Activated CD4-positive, alpha-beta T cell treated with anti-CD3 and anti-CD28 coated beads, Interleukin-2, Interleukin-4, amounts not matched to agents 100 ng/mL and 50 ng/mL, durations not matched to agents 16 hours and 8 hours (primary cell): ENCODE measurements at places on chromosomes 12 and 14.

GRCh38 chr12:103830025-103830725 lies 10.9 kb downstream of the NT5DC3 start:
- DNase-seq = no peak

DNA sequence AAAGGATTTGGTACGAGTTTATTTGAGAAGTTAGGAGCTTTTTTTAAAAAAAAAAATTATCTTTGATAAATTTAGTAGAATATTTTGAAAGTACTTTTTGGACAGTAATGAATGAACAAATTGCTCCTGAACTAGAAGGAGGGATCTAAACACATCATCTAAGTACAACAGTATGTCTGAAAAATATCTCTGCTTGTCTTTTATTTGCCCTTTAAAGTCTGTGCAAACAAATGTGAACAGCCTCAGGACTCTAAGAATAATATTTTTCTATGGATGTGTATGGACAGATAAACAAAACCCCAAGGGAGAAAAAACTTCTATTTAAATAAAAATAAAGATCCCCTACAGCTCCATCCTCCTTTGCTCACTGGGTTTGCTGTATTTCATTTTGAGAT lies 19.5 kb downstream of the FBXL14 start:
- no peak for DNase-seq

DNA sequence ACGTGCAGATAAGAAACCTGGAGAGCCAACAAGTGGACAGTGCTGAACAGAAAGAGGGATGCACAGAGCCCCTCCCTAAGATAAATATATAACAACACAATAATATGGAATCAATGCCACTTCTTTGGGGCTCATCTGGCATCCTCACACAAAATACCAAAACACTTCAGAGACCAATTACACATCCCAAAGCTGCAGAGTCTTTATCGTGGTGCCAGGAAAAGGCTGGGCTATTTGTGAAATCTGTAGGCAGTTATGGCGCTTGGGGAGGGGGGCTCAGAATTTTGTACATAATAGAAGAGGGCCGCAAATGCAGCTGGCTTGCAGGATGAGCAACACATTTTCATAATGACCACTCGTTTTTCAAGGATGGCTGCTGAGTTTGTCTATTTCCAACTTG lies 160.4 kb upstream of the NOS1 start:
- no peak for DNase-seq

DNA sequence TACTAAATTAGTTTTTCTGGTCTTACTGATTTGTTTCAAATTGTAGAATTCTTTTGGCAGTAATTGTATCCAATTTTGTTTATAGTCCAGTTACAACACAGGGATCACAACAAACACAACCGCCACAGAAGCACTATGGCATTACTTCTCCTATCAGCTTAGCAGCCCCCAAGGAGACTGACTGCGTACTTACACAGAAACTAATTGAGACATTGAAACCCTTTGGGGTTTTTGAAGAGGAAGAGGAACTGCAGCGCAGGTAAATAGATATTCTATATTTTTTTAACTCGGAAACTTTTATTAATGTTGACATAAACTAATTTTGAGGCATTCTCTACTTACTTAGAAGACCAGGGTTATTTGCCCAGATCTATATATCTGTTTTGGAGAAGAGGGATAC lies 17.8 kb downstream of the PAPOLA start:
- no peak for DNase-seq

DNA sequence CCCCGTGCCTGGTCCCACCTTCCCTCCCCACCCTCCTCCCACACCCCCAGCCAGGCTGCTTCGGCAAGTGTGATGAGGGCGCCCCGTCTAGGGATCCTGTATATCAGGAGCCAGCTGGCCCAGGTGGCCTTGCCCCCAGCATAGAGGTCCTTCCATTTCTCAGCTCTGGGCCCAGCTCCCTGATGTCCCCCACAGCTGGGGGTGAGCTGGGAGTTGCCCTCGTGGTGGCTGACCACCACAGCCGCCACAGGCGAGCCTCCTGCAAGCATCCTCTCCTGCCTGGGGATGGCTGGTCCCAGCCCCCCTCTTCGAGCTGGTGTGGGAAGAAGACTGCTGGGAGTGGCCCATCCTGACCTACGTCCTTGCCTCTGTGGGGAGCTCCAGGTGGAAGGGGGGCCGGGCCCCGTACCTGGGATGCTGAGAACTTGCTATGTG lies 7.4 kb downstream of the ASPG start:
- no peak for DNase-seq

GRCh38 chr12:121159467-121160307 lies 27.0 kb downstream of the P2RX7 start:
- DNase-seq = no peak

- no peak for DNase-seq
Observed at GRCh38 chr14:52086711-52087110, 17.9 kb upstream of the NID2 start.

DNA sequence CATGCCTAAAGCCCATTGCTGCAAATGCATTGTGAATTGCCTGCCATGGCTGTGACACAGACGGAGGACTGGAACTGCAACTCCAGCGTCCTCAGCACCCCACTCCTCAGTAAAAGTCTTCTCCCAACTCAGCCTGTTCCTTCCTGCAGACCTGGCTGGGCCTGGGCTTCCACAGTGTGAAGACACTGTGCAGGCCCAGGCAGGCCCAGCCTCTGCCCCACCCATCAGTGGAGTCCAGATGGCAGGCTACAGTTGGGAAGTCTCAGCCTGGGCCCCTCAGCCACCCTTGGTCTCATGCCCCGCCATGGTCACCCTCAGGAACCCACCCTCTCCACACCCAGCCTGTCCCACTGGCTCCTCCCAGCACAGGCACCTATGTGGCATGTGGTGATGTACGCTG lies 22.0 kb downstream of the VSX2 start:
- no peak for DNase-seq

DNA sequence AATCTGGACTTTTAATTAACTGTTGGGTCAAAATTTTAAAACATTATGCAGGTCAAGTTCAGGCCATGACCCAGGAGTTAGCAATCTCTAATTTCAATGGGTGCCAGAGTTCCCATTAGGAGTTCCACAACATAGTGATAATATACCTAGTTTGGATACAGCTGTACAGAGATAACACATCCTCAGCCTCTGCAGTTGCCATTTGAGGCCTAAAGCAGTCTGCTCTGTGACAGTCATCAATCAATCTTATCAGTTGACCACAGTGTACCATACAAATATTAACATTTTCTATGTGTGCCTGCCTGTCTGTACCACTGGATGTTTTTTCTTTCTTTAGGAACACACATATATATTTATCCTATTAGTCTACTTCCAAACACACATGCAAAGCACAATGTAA lies 54.0 kb upstream of the BBS10 start:
- no peak for DNase-seq

DNA sequence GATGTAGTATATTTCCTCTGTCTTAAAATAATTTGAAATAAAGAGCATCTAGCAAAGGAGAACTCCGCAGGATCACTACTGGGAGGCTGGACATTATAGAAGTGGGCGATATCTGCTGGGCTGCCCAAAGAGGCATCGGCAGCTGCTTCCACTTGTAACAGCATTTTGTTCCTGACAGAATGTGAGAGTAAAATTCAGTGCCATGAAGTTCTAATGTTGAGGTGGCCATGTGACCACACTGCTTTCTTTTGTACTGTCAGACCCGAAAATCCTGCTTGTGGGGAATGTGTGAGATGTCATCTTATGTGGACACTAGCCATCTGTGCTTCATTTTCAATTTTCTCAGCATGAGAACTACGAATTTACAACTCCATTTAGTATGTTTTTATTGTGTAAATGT lies 151.9 kb downstream of the ACSS3 start:
- DNase-seq = no peak

DNA sequence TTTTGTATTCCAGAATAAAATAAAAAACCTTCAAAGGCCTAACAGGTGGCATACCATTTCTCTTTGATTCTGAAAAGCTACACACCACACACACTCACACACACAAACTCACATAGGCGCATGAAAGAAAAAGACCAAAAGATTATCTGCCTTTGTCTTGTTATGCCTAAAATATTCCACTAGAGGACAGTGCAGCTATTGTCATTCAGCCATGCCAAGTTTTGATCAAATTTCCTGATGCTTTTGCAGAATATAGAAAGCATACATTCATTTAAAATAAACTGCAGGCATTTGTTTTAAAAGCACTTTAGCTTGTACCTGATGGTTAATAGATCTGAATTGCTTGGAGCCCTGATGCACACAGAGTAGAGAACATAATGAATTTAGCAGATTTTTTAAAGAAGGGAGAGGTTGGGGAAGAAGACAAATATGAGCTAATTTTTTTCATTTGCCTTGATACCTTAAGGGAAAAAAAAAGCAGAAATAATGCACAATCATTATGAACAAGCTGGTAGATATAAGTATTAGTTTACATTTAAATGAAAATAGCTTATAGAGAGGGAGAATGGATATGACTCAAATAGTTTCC lies 1766.9 kb upstream of the SEL1L start:
- peak; percentile 3 for DNase-seq

DNA sequence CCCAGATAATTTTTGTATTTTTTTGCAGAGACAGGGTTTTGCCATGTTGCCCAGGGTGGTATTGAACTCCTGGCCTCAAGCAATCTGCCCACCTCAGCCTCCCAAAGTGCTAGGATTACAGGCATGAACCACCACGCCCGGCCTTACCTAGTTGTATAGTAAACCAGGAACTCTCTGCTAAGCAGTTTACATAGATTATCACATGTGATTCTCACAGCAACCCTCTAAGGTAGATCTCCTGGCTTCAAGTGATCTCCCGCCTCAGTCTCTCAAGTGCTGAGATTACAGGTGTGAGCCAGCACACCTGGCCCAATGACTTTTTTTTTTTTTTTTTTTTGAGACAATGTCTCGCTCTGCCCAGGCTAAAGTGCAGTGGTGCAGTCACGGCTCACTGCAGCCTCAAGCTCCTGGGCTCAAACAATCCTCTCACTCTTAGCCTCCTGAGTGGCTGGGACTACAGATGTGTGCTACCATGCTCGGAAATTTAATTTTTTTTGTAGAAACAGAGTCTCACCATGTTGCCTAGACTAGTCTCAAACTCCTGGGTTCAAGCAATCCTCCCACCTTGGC lies 26.0 kb upstream of the ATP2A2 start:
- DNase-seq = no peak

GRCh38 chr12:55705782-55706402 lies 1.8 kb downstream of the ITGA7 start:
- DNase-seq = no peak

DNA sequence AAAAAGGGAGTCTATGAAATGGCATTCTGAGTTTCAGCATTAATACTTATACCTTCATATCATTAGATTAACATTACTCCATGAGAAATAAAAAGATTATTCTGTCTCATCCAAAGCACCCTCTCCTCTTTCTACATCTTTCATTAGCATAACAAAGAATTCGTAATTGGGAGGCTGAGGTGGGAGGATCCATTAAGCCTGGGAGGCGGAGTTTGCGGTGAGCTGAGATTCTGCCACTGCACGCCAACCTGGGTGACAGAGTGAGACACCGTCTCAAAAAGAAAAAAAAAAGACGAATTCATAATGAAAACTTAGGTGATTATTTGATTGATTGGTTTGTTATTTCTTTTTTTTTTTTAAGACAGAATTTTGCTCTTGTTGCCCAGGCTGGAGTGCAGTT lies 1.8 kb upstream of the CDK17 start:
- DNase-seq = no peak

DNA sequence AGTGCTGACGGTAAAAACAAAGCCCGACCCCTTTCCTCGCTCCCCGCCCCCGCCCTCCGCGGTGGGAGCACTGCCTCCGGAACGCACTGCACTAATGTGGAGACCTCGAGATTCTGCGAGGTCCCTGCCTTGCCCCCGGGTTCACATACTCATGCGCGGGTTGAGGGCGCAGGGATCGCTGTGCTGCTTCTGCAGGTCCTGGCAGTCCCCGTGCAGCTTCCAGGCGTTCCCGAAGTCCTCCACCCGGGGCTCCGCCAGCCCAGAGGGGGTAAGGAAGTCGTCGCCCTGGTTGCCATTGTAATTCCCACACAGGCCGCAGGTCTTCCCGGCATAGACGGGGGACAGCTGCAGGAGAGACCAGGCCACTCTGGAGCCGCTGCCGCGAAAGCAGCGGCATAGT lies 66.8 kb downstream of the VWF start:
- no peak for DNase-seq

- DNase-seq = no peak
Observed at GRCh38 chr12:67658486-67658885, 9.9 kb downstream of the DYRK2 start.

DNA sequence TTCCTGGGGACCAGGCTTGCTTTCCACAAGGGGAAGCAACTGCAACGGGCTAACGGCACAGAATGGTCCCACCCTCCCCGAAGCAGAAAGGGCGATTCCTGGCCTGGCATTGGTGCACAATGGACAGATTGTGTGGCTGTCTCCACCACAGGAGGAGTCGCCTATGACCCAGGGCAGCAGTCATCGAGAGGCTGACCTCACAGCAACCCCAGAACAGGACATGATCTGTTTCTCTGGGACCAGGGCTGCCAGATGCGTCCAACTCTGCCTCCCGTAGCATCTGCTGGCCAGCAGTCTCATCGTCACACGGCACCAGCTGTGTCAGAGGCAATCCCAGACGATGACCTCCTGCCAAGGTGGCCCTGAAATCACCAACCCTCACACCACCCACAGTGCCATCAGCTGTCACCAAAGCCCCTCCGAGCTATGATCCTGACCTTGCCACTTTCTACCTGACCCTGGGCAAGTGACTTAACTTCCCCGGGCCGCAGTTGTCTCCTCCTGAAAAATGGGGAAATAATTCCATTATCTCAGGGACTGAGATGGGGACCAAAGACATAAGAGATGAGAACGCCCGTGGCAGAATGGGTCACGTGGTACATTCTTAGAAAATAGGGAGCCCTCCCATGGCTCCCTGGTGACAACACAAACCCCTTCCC lies 86.7 kb downstream of the CHGA start:
- DNase-seq = no peak

DNA sequence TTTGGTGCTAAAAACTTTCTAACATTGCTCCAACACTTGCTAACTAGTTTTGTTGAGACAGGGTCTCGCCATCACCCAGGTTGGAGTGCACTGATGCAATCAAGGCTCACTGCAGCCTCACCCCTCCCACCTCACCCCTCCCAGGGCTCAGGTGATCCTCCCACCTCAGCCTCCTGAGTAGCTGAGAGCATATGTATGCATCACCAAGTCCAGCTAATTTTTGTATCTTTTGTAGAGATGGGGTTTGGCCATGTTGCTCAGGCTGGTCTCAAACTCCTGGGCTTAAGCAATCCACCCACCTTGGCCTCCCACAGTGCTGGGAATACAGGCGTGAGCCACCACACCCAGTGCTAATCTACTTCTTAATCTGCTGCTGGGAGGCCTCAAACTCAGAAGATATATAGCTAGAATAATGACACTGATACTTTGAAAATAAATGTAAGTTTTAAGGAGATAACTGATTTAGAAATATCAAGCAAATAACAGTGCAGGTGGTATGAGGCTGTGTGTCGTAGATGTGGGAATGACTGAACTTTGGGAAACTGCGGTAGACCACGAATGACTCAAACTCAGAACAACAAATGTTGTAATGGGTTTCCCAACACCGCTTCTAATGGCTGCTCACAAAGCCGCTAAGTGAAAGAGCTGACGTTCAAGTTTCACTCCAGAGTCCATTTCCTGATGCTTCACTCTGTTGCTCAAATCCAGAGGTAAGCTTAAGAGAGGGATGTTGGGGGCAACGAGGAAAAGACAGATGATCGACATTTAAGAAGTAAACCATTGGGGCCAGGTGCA lies 10.0 kb downstream of the TMCC3 start:
- peak; percentile 91 for DNase-seq

GRCh38 chr14:72314808-72315435 lies 382.7 kb downstream of the RGS6 start:
- no peak for DNase-seq
